NCI-H510A (cell line): ENCODE measurements at places on chromosomes 16 and 17.

GRCh38 chr16:9003322-9003721, 39.6 kb upstream of the USP7 start:
- peak; percentile 53 for DNase-seq

- no peak for DNase-seq
Measured at GRCh38 chr17:64402469-64402868, 11.8 kb upstream of the PECAM1 start.

DNA sequence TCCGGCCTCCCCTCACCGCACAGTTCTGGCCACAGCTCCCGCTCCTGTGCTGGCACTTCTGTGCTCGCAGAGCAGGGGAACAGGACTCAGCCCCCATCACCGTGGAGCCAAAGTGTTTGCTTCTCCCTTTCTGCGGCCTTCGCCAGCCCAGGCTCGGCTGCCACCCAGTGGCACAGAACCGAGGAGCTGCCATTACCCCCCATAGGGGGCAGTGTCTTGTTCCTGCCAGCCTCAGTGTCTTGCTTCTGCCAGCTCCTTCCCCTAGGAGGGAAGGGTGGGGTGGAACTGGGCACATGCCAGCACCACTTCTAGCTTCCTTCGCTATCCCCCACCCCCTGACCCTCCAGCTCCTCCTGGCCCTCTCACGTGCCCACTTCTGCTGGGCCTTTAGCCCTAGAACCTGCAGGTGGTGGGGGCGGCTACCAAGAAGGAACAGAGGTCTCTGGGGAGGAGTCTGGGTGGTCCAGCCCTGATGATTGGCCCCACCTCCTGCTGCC, 645 bp upstream of the ELMO3 start:
- DNase-seq = no peak

- no peak for DNase-seq
Measured at GRCh38 chr16:88074041-88074440, 122.8 kb downstream of the BANP start.

DNA sequence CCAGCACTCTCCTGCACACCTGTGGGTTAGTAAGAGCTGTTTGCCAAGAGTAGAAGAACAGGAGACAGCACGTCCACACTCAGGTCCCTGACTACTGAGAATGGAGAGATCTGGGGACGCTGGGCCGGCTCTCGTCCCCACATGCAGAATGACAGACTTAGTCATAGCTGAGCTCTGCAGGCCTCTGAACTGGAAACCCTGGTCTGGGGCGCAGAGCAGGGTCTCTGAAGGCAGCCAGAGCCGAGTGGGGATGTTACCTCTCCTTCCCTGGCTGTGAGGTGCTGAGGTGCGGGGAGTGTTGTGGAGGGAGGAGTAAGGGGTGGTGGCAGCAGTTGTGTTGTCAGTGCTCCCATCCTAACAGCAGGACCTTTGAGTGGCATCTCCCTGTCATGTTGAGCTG, 7.2 kb upstream of the JPT2 start:
- no peak for DNase-seq

DNA sequence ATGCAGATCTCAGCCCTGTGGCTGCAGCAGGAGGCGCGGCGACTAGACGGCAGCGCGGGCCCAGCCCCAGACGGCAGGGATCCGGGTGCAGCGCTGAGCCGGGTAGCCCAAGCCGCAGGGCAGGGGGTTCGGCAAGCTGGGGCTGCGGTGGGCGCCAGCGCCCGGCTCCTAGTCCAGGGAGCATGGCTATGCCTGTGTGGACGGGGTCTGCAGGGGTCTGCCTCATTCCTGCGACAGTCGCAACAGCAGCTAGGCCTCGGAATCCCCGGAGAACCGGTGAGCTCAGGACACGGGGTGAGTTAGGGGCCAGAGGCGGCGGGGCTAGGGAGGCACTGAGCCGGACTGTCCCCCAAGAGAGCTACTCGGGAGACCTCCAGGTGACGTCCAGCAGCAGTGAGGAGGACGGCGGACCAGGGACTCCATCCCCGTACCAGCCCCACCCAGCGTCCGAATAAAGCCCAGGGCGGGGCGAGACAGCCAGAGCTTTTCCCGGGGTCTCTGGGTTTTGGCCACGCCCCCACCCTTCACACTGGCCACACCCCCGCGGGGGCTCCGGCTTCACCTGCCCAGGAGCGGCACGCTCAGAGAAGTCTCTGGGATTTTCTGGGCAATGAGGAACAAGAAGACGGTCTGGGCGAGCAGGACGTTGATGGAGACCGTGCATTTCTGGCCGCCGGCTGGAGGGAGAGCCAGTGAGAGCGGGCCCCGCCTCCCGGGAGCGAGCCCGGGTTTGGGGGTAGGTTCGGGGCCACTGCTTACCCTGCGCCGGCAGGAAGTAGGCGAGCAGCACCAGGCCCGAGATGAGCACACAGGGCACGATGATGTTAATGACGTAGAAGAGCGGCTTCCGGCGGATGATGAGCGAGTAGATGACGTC, 1.1 kb downstream of the C17orf107 start:
- no peak for DNase-seq

- DNase-seq = no peak
Measured at GRCh38 chr16:77133706-77134105, 57.3 kb upstream of the MON1B start.

- no peak for DNase-seq
Measured at GRCh38 chr16:86330906-86331305, 179.4 kb upstream of the FOXF1 start.
